Caki2 (cell line): ENCODE measurements at places on chromosomes 6 and 20. TPM values are rescaled to one million over a fixed set of nuclear protein-coding genes. Genes with fewer than 3 reads are reported as not detected.

TMEM244 gene
- total RNA-seq = not detected in 2 replicates

- DNase-seq = no peak
Observed at GRCh38 chr6:38234934-38235682, 404.6 kb downstream of the BTBD9 start.

DNA sequence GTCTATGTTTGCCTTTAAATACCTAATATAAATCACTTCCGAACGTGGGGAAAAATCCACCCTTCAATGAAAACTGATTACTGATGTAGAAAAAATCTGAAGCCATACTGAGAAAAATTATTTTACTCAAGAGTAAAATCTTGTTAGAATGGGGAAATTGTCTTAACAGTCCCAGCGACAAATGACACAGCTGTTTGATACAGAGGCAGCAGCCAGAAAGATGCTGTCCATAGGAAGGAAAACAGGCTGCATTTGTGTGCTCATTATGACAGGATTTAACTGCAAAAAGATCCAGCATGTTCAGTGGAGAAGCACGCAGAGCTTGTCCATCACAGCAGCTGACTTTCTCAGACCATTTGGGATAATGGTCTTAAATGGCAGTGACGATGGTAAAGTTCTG lies 443.0 kb downstream of the TFAP2B start:
- no peak for DNase-seq

DNA sequence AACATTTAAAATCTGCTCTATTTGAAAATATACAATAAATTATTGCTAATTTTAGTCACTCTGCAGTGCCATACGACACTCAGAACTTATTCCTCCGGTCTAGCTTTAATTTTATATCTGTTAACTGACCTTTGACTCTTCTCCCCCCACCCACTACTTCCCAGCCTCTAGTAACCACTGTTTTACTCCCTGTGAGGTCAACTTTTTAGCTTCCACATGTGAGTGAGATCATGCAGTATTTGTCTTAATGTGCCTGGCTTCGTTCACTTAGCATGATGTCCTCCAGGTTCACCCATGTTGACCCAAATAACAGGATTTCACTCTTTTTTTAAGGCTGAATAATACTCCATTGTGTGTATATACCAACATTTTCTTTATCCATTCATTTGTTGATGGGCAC lies 80.8 kb downstream of the RPP40 start:
- no peak for DNase-seq

PRSS35 gene
- 0.09 and 0.34 TPM in 2 replicates for total RNA-seq

DNA sequence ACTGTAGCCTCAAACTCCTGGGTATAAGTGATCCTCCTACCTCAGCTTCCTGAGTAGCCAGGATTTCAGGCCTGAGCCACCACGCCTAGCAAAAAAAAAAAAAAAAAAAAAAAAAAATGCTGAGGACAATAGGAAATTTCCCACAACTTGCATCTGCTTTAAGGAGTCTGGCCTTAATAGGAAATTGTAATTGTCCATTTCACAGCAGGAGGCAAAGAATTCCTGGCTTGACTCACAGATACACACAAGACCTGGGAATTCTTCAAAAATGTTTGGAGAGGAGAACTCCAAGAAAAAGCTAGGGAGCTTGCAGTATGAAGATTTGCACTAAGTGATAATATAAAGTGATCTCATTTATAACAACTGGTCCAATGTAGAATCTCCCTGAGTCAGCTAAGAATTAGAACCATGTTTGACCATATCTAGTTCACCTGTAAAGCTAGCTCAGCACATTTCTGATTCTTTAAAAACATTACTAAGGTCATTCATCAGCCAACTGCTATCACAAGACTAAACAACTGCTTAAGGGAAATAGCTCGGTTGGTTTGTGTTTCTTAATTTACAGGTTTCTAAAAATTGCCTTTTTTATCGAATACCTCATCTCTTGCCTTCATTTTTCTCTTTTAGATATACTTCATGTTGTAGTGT lies 80.2 kb upstream of the SLC2A12 start:
- no peak for DNase-seq

DNA sequence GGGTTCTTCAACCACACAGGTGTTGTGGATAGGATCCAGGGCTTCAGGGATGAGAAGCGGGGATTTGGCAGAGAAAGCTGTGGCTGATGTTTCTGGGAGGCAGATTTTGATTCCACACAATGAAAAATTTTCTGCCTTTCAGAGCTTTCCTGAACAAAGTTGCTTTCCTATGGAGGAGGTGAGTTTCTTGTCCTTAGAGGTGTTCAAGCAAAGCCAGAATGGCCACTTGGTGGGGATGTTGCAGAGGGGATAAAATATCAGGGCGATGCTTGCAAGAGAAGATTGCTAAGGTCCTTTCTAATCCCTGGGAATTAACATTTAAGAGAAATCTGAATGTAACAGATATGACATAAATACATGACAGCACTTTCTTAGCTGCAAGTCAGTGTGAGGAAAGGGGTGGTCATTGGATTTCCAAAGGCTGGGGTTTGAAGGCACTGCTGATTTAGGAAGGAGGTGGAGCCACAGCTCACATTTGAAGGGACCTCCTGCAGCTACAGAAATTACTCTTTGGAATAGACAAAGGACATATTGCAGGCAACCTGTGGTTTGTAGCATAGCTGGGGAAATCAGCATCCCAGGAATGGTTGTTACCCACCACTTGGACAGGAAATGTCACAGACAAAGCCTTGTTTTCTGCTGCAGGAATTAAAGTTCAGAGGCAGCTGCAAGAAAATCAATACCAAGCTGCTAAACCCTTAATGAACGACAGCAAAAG lies 271.1 kb upstream of the CHD6 start:
- no peak for DNase-seq

DNA sequence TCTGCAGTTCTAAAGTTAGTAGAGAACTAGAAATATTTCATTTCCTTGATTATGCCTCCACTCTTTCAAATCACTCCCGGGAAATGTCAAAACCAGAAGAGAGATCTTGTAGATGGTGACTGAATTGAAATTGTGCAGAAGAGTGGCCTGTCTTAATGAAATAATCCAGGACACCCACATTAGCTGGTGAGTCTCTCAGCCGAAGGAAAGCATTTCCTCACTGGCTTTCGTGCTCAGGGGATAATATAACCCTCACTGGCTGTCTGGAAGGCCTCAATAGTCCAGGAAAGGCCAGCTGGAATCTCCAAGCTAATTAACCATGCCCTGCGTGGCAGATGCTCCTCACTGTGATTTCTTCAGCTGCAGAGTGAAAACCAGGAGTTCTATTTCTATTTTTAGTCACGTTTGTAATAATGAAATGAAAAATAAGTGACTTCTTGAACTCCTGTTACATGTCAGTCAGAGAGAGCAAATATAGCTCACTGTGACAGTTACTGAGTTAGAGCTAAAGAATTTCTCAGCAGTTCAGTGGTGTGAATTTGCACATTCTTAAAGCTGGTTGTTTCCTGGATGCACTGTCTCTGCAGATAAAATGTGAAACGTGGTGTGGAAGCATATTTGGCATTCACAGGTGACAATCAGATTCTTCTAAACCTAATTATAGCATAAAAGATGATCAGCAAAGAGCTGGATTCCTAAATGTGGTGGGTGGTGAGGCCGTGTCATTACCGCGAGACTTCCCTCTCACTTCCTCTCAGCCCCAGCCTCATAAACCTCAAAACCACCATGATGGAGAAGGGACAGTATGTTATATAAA lies 211.7 kb downstream of the LMBRD1 start:
- no peak for DNase-seq

DNA sequence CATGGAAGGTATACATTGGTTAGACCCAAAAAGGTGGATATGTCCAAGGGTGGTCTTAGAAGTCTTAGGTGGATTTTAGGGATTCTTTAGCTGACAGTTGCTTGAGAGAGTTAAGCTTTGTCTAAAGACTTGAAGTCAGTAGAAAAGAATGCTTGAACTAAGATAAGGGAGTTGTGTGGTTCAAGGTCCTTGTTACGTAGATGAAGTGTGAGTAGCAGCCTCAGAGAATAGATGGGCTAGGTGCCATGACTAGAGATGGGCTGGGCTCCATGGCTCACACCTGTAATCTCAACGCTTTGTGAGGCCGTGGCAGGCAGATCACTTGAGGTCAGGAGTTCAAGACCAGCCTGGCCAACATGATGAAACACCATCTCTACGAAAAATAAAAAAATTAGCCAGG lies 1.7 kb downstream of the SHLD1 start:
- DNase-seq = no peak

- no peak for DNase-seq
Observed at GRCh38 chr20:3697588-3698305, 14.7 kb downstream of the SIGLEC1 start.

DNA sequence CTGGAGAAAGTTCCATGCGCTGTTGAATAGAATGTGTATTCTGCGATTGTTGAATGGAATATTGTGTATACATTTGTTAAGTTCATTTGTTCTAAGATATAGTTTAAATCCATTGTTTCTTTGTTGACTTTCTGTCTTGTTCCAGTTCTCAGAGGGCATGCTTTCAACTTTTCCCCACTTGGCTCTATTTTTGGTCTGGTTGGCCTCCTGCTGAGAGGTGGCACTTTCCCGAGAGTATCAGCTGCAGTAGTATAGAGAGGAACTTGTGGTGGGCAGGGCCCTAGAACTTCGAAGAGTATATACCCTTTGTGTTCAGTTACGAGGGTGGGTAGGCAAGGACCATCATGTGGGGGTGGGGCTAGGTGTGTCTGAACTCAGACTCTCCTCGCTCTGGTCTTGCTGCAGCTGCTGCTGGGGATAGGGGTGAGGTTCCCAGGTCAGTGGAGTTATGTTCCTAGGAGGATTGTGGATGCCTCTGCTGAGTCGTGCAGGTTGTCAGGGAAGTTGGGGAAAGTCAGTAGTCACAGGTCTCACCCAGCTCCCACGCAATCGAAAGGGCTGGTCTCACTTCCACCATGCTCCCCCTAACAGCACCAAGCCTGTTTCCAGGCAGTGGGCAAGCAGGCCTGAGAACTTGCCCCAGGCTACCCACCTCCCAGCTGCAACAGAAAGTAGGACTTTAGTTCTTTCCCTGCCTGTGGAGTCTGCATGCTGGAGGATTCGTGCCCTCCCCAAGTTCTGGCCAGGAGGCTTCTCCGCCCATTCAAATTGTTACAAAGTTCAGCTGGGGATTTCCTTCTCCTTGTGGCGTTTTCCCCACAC lies 118.9 kb upstream of the SSTR4 start:
- DNase-seq = no peak

HACE1 gene
- 29.9 and 33.9 TPM in 2 replicates for total RNA-seq

DNA sequence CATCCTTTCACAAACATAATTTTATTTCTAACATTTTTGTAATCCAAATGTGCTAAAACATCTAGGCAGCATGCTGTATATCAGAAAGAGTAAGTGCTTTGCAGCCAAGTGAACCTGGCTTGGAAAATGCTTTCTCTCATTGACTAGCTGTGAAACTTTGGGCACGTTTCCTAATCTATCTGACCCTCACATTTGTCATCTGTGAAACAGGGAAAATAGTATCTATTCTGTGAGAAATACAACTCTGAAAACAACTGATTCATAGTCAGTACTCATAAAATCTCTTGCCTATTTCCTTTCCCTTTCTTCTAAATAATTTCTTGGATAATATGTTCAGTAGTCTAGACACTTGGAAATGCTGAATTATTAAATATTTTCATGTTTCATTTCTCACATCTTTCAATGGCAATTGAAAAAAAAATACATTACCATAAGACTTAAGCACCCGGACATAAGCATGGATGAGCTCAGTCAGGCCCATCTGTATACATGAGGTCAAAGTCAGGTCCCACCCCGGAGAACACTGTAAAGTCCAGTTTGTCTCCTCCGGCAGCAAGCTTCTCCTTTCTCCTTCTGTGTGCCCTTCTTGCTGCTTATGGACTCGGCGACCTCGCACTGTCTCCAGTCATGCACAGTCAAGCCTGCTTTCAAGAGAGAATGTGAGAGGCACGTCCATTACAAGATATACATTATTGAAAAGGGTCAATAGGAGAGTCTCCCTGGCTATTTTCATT lies 455.0 kb upstream of the SOX4 start:
- DNase-seq = no peak

DNA sequence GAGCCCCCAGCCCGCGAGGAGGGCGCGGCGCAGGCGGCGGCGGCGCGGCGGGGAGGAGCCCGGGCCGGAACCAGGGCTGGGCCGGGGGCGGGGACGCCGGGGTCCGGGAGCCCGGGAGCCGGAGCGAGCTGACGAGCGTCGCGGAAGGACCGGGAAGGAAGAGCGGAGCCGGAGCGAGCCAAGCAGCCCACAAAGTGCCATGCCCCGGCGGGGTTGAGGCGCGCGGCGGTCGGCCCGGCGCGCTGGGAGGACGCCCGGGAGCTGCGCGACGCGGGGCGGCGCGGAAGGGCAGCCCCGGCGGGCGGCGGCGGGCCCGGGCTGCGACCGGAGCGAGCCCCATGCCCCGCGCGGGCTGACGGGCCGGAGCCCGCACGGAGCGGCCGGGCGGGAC lies 289 bp downstream of the FOXP4 start:
- DNase-seq = no peak

POPDC3 gene
- total RNA-seq = 139 and 161 TPM in 2 replicates

DPPA5 gene
- not detected in 2 replicates for total RNA-seq

- no peak for DNase-seq
Observed at GRCh38 chr6:150689900-150690590, 90.4 kb downstream of the PLEKHG1 start.

- no peak for DNase-seq
Observed at GRCh38 chr20:647479-648019, 5.5 kb downstream of the SRXN1 start.

SNAI1 gene
- 0.10 TPM in 1 of 2 replicates, not detected in the other for total RNA-seq
